ENCODE measurements at places on chromosomes 12 and 14.

- no peak for DNase-seq
These were observed 803 bp downstream of the STK38L start for GRCh38 chr12:27244689-27245488.

- DNase-seq = no peak
These were observed 45.9 kb downstream of the DIP2B start for GRCh38 chr12:50550530-50551223.

DNA sequence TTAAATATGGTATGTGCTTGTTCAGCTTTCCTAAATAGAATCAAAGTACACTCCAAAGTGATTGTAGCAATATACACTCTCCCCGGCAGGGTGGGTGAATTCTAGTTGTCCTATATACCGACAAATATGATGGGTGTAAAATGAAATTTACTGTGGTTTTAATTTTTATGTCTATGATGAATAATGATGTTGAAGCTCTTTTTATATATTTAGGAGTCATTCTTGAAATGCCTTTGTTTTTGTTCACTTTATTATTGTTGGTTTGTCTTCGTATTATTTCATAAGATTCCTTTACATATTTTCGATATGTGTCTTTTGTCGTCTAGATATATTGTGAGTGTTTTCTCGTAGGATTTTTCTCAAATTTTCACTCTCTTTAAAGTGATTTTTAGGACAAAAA lies 105.7 kb downstream of the PDE3A start:
- no peak for DNase-seq

DNA sequence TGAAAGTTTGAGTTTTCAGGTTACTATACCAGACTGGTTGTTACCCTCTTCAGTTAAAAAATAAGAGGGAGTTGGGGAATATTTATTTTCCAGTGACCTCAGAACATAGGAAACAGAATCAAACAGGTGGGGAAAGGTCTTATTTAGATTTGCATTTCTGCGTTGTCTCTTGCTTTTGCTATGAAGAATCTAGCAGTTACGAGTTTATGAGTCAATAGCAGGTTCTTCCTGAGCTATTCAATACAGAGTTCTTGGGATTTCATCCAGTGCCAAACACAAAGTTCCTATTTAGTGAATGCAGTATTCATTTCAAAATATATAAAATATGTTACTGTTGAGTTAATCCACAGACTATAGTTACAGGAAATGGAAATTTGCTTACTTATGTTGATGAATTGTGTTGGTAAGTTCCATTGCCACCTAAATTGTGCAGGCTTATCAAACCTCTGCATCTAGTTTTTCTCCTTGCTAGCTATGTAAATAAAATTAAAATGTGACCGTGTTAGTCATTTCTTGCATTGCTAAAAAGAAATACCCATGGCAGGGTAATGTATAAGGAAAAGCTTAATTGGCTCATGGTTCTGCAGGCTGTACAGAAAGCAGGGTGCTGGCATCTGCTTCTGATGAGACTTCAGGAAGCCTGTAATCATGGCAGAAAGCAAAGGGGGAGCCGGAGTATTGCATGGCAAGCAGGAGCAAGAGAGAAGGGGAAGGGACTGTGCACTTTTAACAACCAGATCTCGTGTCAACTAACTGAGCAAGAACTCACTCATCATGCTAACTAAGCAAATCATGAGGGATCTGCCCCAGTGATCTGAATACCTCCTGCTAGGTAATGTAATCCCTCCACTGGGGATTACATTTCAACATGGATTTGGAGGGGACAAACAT lies 110.2 kb downstream of the KTN1 start:
- DNase-seq = no peak

DNA sequence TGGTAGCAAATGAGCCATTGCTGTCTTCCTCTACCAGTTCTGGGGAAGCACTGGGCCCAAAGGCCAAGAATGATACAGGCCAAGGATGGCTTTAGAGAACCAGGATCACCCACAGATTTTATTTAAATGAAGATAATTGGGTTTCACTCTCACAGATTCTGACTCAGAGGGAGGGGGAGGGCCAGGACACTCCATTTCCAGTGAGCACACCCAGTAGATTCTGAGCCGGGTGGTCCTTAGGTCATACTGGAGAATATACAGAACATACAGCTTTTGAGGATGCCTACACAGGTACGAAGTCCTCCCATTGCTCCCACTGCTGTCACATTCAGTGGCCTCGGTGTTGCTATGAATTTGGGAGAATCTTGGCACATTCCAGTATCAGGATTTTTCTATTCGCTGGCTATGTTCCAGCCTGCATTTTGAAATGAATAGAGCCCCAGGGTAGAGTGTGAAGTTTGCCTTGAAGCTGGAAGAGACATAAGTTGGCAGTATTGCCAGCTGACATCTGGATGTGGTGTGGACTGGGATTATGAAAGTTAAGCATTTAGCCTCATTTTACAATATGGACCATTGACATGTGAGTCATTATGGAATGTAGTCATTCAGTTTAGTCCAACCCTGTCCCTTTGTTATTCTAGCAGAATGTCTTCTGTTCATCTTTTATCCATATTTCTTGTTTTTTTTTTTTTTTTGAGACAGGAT lies 45.8 kb upstream of the POC1B start:
- DNase-seq = no peak

GRCh38 chr12:100128512-100128908 lies 14.2 kb downstream of the BLTP3B start:
- no peak for DNase-seq

DNA sequence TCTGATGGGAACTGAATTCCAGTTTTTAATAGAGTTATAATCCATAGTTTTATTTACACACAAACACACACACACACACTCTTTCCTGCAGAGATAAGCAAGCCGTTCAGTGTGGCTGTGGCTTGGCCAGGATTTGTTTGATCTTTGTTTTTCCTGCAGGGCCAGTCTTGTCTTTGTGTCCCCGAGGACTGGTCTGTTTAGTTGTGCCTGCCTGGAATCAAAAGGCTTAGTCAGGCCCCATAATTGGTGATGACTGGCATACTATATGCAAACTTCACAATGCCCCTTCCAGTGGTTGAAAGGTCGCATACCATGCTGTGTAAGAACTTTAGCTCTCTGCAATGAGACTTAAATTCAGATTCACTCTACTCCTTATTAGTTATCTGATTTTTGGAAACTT lies 26.0 kb downstream of the WBP11 start:
- DNase-seq = no peak

DNA sequence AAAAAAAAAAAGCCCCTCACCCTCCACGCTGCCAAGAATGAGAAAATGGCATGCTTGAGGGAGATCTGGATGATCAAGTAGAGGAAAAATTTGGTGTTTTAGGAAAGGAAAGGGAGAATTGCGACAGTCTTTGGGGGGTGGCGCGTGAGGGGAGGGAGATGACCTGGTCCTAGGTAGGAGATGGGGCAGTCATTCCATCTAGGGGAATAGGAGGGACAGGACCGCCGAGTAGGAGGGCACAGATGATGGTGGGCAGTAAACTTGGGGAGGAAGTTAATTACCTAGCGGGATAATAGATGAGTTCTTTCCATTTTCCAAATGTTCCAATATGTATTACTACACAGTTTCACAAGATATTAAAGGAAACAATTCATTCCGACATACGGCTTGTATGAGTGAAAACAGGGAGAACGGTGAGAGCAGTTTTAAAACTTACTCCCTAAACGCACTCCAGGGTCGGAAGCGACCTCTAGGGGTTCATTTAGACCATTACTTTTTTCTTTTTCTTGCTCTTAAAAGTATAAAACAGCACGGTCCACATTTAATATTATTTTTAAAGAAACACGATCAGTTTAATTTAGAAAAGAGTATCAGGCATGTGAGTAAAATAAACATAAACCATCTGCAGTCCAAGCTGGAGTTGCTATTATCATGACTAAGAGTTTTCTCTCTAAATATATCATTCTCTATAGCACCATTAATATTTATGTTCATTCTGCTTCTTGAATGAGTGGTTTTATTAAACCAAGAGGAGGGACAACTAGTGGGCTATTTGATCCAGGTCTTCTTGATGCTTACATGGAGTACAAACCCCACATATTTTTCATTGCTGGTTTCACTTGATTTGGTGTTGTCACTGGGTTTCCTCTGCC lies 3.0 kb upstream of the FNTB start:
- peak; percentile 44 for DNase-seq

GRCh38 chr12:128702371-128702770 lies 121.4 kb downstream of the SLC15A4 start:
- no peak for DNase-seq

Measured in activated CD4-positive, alpha-beta memory T cell treated with anti-CD3 and anti-CD28 coated beads, Interleukin-2, amount 10 ng/mL, durations not matched to agents 7 days and 5 days (primary cell).